Stimulated activated CD4-positive, alpha-beta T cell treated with anti-CD3 and anti-CD28 coated beads, Interleukin-4, amount 100 ng/mL, for 24 hours (primary cell): ENCODE measurements at places on chromosomes 3 and 15.

DNA sequence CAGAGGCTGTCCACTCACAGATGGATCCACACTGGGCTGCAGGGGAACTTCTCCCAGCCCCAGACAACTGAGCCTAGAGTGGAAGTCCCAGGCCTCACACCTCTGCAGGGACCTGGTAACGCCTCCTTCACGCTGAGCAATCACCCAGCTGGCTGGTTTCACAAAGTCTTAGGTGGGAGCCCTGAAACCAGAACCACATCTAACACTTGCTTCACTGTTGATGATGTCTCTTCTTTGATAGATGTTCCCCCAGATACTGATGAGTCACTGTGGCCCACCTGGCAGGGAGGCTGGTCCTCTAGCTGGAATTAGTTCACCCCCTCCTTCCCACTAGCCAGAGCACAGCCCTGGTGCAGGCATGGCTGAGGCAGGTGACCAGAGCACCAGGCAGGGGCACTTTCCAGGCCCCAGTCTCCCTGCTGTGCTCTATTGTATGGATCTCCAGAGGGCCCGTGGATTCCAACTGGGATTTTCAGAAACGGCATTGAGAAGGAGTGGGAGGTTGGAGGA is 33.5 kb downstream of the MYL3 start:
- DNase-seq: peak; percentile 55

DNA sequence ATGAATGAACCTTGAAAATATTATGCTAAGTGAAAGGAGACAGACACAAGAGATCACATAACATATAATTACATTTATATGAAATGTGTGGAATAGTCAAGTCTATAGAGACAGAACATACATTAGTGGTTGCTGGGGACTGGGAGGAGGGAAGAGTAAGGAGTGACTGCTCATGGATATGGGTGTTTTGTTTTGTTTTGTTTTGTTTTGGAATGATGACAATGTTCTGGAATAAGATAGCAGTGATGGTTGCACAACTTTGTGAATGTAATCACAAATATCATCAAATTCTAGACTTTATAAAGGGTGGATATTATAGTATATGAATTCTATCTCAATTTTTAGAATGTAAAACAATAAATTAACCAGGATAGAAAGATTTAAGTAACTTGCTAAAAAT is 57.4 kb upstream of the PHLDB2 start:
- DNase-seq: no peak

GRCh38 chr15:45868109-45868691 is 233.4 kb downstream of the SQOR start:
- no peak for DNase-seq

DNA sequence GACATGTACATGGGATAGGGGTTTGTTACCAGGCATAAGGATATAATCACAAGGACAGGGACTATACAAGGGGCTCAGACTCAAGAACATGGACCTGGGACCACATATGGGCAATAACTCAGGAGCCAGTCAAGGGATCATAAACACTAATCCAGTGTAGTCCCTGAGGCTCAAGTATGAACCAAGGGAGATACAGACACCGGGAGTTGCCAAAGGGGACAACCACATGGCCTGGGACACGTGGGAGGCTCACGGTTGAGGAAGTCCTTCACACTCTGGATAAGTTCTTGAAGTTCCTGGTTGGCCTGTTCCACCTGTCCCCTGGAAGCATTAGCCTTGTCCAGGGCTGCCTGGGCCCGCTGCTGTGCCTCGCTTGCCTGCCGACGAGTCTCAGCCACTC is 1.8 kb upstream of the USP19 start:
- DNase-seq: no peak

GRCh38 chr15:31136016-31136415 is 34.5 kb upstream of the TRPM1 start:
- no peak for DNase-seq

DNA sequence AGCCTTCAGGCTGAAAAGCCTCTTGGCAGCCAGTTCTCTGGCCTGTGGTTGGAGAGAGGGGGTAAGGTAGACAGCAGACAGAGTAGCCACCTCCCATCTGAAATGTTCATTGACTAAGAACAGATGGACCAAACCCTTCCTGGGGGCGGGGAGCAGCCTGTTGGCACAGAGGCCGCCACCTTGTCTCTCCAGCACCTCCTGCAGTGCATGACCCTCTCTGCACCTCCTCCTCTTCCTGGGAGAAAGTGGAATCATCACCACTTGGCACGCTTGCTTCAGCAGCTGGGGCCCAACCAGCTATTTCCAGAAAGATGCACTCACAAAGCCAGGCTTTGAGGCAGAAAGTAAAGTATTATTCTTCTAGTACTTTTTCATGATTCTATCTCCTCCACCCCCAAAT is 313.4 kb upstream of the CHRM5 start:
- DNase-seq: no peak

GRCh38 chr15:31585240-31585639 is 258.6 kb downstream of the KLF13 start:
- DNase-seq: no peak
